ENCODE measurements at places on chromosomes 16 and 17.

DNA sequence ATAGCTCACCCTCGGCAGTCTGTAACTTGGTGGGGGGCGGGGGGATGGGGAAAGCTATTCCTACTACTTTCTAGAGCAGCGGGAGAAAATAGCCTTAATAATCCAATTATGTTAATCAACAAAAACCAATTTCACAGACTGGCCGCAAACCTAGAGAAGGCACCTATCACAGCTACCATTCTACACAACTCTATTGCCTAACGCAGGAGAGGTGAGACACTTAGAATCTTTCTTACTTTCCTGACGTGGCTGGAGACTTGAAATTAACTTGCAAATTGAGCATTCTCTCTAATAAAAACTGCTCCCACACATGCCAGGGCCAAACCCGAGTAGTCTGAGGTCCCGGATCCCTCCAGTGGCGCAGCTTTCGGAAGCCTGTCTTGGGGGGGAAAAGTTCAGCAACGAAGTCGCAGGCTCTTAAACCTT, 794 bp downstream of the SMG6 start:
- DNase-seq: no peak

DNA sequence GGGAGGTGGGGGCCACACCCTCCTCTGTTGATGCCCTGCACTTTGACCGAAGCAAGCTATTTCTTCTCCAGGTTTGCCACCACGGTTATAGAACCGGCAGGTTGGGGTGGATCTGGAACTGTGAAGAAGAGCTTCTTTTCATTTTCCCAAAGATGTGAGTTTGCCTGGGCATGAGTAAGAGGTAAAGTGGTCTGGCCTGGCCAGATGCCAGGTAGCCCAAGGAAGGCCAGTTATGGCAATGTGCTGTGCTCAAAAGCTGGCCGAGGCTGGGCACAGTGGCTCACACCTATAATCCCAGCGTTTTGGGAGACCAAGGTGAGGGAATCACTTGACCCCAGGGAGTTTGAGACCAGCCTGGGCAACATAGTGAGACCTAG, 18.7 kb downstream of the ATP6V0D1 start:
- no peak for DNase-seq

- DNase-seq: no peak
These were observed 990.7 kb upstream of the RBFOX1 start for GRCh38 chr16:6341981-6342380.

- DNase-seq: no peak
These were observed 346.6 kb upstream of the SALL1 start for GRCh38 chr16:51497541-51498211.

- no peak for DNase-seq
These were observed 28.6 kb downstream of the CLEC16A start for GRCh38 chr16:10972819-10973464.

DNA sequence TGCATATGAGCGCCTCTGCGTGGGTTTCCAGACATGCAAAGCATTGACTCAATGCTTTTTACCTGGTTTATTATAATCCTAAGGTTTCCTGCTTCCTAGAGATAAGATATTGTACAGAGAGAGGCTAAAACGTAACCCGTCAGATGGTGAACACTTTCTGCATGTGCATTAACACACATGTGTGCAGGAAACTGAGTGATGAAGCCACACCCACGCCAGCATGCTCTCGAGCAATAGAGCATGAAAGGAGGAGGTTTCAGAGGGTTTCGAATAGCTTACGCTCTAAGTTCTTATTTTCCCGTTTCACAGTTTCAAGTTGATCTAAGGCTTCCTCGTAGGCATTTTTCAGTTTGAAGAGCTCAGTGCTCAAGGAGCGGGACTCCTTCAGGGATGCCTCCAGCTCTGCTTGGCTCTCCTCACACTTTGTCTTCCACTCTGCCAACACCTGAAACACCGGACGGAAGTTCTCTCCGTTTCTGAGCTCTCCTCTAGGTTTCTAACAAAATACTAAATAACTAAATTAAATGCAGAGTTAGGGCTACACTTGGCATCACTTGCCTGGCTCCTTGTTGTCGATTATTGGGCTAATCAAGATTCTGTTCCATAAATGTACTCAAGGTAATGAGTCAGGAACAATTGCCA, 23.2 kb downstream of the MYH3 start:
- no peak for DNase-seq

- no peak for DNase-seq
These were observed 3.7 kb downstream of the KRT24 start for GRCh38 chr17:40699853-40700252.

DNA sequence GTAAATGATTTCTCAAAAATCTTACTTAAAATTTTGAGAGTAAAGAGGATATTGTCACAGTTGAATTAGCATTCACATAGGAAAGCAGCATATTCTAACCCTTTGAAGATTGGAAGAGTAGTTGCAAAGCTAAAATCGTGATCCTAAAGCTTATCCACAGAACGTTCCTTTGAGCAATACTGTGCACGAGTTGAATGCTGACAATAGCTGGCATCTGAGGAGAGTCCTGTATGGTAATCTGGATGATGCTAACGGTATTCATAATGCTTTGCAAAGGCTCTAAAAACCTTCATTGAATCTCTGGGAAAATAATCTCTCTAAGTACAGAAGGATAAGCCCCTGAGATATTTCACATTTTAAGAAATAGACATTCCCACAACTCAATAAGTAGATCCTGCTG, 354.6 kb downstream of the CDH8 start:
- no peak for DNase-seq

- DNase-seq: peak; percentile 54
These were observed 20.1 kb upstream of the ADCY9 start for GRCh38 chr16:4136229-4136813.

DNA sequence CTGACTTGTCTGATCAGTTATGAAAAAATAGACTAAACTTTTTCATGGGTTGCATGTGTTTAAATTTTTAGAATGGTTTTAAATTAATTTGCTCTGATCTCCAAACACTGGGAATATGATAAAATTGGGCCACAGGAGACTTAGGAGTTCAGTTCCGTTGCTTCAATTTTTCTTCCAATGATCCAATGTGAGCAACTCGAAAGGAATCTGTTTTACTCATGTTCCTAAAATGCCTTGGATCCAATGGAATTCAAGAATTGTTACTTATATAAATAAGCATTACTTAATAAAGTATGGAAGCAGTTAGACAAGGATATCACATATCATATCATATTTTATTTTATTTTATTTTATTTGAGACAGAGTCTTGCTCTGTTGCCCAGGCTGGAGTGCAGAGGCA, 56.0 kb upstream of the NACA2 start:
- DNase-seq: no peak

Measured in ureter (tissue), 1 donor.